Skin of body (tissue), 3 donors: ENCODE measurements at places on chromosomes 3 and 15. TPM values are rescaled to one million over a fixed set of nuclear protein-coding genes. Genes with fewer than 3 reads are reported as not detected.

- DNase-seq: no peak
These were observed 25.7 kb upstream of the EPHB1 start for GRCh38 chr3:134769287-134769868.

DNA sequence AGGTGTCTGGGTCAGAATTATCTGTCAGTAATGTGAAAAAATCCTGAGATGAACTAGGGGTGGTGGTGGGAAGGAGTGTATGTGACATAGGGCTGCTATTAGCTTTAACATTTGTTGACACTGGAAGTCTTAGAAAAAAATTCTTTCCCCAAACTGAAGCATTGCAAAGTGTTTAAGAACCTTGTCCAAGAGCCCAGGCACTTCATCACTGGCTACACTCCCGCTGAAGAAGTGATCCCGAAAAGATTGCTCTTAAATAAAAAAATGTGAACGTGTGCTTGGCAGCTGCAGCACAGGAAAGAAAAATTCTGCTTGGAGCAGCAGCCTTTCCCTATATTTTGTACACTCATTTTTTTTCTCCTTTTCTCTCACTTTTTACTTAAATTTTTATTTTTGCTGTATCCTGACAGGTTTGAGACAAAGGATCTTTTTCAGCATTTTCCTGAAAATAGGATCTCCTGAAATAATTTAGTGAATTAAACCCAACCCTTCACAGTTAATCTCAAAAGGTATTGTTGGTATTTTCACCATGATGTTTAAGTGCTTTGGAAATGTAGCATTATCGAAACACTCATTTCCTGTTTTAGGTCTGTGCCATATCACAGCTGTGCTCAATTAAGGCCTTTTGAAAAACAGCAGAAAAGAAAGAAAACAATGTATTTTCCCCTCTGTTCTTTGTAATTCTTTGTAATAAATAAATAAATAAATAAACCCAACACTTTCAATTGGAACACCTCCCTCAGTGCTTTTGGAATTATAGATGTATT, 477.6 kb downstream of the ZNF385D start:
- peak; percentile 38 for DNase-seq

GRCh38 chr3:151468284-151468917, 7.5 kb upstream of the IGSF10 start:
- no peak for DNase-seq

- DNase-seq: no peak
These were observed 29.5 kb upstream of the NRROS start for GRCh38 chr3:196609805-196610515.

DNA sequence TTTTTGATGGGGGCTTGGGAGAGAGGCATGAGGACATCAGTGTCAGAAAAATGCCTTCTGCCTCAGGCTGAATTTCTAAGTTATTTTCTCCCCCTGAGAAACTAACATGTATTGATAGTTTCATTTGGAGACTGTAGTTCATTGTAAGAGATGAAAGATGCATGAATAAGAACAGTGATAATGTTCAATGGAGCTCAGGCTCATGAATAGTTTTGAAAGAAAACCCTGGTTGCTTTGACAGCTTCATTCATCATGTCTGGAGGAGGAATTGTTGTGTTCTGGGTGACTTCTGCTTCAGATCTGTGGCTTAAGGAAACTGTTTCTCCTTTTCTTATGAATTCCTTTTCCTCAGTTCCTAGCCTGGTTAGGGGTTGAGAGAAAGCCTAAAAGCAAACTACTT, 204.0 kb upstream of the LRRC3B start:
- no peak for DNase-seq

RARRES1 gene
- 4.9 TPM for total RNA-seq

DNA sequence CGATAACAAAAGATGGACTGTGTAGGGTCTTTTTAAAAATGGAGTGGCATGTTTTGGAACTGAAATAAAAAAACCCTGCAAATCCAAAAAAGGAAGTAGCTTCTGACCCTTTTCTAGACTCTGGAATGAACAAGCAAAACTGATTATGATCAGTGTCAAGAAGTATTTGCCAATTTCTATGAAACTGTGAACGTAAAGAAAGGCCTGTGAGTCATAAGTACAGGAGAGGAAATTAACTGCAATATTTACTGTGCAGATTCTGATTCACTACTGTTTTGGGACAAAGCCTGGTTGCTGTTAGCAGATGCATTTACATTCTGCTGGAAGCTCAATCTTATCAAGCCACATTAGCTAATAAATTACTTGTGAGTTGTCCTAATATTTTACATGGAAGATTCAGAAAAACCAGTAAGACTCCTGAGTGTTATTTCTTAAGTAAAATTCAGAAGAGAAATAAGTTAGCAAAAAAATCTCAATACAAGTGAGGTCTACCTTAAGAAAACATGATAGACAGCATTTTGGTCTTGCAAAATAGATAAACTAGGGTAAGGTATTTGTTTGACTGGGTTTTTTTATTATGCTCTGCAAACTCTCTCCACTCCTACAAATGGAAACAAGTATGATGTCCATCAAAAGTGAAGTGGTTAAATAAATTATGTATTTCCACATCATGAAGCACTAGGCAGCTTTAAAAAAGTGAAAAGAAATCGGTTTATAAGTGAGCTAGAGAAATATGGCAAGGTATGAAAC, 90.2 kb upstream of the LMOD3 start:
- no peak for DNase-seq

GRCh38 chr15:60905587-60905986, 323.5 kb downstream of the RORA start:
- DNase-seq: no peak
